ENCODE measurements at places on chromosomes 7 and 10. TPM values are rescaled to one million over a fixed set of nuclear protein-coding genes. Genes with fewer than 3 reads are reported as not detected.

CYP26C1 gene
- 0.35 TPM for total RNA-seq

NXPH1 gene
- 0.24 TPM for total RNA-seq

OR13A1 gene
- total RNA-seq: not detected

FZD1 gene
- 5.0 TPM for total RNA-seq

CRYGN gene
- total RNA-seq: 3.9 TPM

PPP1R3C gene
- total RNA-seq: 0.51 TPM

RSPH10B2 gene
- 1.1 TPM for total RNA-seq

CFTR gene
- total RNA-seq: 0.90 TPM

SLC26A5 gene
- 0.42 TPM for total RNA-seq

MORN4 gene
- 19.0 TPM for total RNA-seq

GSTK1 gene
- total RNA-seq: 61.1 TPM

BZW2 gene
- total RNA-seq: 75.1 TPM

GRB10 gene
- total RNA-seq: 81.2 TPM

RPEL1 gene
- not detected for total RNA-seq

PDLIM1 gene
- total RNA-seq: 163 TPM

GRCh38 chr7:69668339-69668870 is 70.1 kb downstream of the AUTS2 start:
- DNase-seq: no peak

DNA sequence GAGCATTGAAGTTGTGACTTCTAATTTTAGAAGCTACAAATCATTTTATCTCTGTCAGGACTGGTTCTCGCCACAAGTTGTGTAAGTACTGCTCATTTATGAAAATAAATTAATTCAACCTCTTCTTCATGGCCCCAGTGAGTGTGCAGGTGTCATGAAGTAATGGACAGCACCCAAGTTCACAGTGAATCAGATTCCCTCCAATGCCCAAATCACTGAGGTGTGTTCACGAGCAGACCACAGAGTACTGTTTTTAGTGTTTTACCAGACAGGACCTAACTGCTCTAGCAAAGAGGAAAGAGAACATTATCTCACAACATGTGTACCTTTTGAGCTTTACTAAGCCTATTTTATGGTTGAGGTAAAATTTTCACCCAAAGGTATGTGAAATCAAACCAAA is 980.0 kb downstream of the CNTNAP2 start:
- DNase-seq: no peak

DNA sequence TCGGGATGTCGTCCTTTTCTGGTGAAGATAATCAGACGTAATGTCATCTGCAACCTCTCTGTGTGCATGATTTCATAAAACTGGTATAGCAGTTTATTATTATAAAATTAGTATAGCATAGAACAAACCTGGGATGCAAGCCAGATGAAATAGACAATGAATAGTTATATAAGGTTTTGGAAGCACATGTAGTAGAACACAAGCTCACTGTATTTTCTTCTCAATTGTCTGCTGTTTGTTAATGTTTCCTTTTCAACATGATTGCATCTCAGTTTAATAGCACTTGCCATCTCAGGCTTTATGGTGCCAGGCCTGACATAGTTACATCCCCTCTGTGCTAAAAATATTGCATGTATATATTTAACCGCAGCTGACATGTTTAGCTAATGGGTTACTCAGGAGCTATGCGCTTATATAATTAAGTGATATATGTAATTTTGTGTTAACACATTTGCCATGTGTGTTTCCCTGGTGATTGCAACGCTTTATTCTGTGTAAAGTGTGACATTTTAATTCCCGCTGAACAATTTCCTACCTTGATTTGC is 132.7 kb downstream of the ARID5B start:
- no peak for DNase-seq

GRCh38 chr7:139078911-139079310 is 30.6 kb downstream of the ZC3HAV1 start:
- DNase-seq: peak; percentile 17

DNA sequence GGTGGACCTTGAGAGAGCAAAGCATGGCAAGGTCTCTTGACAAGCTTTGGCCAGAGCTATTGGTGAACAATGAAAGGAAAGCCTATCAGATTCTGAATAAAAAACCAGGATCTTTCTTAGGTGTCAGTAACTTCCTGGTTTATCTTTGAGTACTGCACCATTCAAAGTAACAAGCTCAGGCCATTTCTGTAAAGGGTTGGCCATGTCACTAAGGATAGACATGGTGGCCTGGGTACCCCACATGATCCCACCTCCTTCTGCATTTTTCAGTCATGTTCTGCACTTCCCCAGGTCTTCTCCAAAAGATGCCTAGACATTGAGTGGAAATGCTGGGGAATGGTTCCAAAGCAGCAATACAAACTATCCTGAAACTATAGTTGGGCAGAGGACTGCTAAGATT is 242.0 kb downstream of the ARHGAP12 start:
- no peak for DNase-seq

DNA sequence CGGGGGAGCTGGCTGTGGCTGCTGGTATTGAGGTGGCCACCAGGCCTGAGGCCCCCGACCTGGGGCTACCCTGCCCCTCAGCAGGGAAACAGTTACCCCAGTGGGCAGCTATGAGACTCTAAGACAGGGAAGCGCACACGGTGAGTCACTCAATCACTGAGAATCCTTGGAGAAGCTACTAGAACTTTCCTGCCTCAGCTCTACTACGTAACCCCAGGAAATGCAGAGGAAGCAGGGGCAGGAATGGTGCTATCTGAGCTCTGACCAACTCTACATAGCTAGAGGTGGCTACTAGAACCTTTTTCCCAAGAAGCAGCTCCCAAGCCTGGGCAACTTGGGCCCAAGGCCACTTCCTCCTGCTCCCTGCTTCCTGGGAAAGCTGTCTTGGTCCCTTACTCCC is 11.8 kb downstream of the DNAJB12 start:
- DNase-seq: no peak

- no peak for DNase-seq
These were observed 38.9 kb downstream of the ANKMY2 start for GRCh38 chr7:16606704-16607103.

DNA sequence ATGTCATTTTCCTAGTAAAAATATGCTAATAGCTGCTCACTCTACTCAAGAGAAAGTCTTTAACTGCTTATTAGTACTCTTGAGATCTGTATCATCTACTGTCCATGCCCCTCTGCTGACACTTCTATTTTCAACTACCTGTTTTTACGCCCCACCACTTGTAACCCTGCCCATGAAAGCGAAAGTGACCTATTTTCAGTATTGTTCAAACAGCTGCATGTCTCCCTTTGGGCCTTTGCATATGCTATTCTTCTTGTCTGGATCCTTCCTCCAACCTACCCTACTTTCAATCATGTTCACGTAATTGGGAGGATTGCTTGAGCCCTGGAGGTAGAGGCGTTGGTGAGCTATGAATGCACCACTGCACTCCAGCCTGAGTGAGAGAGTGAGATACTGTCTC is 1481.3 kb downstream of the GATA3 start:
- DNase-seq: no peak

GRCh38 chr10:63467841-63468240 is 2.1 kb upstream of the JMJD1C start:
- DNase-seq: no peak

DNA sequence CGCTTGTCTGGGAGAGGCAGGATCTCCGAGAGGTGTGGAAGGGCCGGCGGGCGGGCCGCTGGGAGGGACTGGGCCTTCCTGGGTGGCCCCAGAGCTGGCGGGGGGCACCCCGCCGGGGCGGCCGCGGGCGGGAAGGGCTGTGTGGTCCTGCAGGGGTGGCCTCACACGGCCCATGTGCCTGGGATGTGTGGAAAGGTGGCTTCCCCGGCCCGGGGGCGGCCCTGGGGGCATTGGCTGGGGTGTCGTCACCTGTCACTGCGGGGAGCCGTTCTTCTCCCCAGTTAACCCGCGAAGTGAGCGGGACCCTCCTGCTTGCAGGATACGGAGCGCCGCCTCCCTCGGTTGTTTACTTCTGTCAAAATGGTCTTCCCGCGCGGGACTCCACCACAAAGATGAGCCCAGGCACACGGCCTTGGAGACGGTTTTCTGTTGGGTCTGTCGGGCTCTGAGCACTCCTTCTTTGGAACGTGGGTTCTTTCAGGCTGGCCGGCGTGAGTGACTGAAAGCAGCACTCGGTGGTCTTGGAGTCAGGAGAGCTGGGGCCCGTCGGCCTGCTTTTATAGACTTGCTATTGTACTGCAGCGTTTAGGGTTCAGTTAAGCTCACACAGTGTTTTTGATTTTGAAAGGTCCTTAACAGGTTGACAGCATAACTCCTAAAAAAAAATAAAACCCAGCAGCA is 700 bp downstream of the SMC3 start:
- peak; percentile 82 for DNase-seq

GRCh38 chr7:6530626-6531491 is 20.4 kb downstream of the GRID2IP start:
- peak; percentile 92 for DNase-seq

DNA sequence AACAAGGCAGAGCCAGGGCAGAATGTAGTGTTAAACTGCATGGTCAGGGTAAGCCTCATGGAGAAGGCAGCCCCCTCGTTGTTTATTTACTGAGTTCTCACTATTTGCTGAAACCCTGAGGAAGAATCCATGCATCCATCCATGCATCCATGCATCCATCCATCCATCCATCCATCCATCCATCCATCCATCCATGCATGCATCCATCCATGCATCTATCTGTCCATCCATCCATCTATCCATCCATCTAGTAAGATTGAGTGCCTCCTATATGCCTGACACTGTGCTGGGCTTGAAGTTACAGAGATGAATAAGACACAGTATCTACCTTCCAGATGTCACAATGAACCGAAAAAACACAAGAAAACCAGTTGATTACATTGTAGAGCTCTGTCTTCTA is 201.4 kb upstream of the AGK start:
- DNase-seq: no peak

DNA sequence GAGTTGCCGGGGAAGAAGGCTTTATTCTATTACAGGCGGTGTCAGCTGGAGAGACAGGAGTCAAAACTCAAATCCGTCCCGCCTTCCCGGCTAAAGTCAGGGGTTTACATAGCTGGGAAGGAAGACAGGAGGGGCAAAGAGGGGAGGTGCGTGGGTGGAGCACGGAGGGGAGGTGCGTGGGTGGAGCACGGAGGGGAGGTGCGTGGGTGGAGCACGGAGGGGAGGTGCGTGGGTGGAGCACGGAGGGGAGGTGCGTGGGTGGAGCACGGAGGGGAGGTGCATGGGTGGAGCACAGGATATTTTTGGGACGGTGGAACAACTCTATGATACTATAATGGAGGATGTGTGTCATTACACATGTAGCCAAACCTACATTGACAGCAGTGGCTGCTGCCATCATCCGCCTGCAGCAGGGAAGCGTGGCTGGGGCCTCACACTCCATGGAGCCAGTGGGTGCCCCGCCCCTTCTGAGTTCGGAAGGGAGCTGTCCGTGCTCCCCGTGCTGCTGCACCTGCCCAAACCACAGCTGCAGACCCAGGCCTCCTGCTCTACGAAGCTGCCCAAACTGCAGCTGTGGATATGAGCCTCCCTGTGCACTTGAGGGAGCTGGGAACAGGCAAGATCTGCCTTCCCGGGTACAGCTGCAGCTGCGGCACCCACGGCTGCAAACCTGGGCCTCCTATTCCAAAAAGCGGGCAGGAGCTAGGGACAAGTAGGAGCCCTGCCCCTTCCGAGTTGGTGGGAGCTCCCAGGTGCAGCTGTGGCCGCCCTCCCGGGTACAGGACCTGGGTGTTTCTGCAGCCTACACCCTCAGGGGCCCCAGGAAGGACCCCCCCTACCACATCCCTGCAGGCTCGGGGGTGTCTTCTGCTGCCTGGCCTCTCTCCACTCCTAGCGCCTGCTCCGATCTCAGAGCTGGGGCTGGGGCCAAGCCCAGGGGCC is 119.4 kb downstream of the DYNC2I1 start:
- peak; percentile 65 for DNase-seq

GRCh38 chr7:39210362-39210761 is 232.7 kb downstream of the POU6F2 start:
- no peak for DNase-seq

GRCh38 chr7:89027781-89028180 is 232.2 kb upstream of the TEX47 start:
- DNase-seq: no peak

GRCh38 chr10:31146491-31147209 is 115.0 kb upstream of the ZNF438 start:
- no peak for DNase-seq

GRCh38 chr7:69435711-69436110 is 162.6 kb upstream of the AUTS2 start:
- no peak for DNase-seq

GRCh38 chr10:17644485-17644943 is 563 bp downstream of the STAM start:
- no peak for DNase-seq

DNA sequence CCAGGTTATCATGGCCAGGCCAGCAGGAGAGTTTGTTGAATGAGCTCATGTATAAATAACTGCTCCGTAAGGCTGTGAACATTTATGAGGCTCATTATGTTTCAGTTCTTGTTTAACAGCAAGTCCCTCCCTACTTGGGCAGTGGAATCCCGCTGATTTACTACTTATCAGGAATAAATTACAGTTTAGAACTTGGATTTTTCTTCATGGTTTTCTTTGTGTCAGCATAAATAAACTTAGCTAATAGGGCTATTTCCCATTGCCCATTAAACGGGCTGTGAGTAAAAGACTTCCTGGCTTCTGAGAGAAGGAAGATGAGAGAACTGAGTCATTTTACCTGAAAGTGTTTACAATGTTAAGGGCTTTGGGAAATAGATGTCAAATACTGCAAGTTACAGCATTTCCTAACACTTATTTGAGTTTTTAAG is 701.6 kb upstream of the ANKRD30A start:
- no peak for DNase-seq

DNA sequence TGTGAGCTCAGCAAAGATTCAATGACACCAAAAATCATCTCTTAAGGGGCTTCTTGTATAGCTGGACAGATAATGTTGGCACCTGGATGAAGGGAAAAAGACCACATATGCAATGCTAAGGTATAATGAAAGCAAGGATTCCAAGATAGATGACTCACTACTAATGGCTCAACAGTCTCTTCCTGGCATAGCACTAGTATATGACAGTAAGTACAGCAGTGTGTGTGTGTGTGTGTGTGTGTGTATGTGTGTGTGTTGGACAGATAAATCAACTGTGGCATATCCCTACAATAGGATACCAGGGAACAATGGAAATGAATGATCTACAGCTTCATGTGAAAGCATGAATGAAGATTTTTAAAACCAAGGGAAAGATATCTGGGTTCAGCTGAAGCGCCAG is 257.1 kb downstream of the SFMBT2 start:
- DNase-seq: no peak

GRCh38 chr7:107966711-107967110 is 36.2 kb downstream of the LAMB1 start:
- peak; percentile 81 for DNase-seq

DNA sequence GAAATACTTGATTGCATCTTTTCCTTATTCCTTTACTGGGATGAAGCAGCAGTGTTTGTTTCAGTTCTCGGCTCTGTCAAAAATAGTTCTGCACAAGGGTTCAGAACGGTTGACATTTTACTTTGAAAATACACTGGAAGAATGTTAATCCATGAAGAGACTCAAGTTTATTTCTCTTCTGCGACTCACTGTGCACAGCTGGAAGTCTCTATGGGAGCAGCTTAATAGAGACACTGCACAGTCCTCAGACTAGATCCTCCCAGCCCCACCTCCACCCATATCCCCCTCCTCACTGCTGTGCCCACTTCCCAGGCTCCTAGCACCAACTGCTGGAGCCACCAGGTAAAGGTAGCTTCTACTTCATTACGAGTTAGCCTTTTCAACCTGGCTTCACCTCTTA is 517.8 kb downstream of the GRID1 start:
- no peak for DNase-seq
